ENCODE measurements at places on chromosomes 12 and 14.

GRCh38 chr12:115451151-115451779 lies 767.3 kb upstream of the TBX3 start:
- DNase-seq = no peak

GRCh38 chr14:50734950-50735695 lies 67.0 kb upstream of the SAV1 start:
- no peak for DNase-seq

GRCh38 chr12:40033242-40033630 lies 72.6 kb downstream of the SLC2A13 start:
- DNase-seq = no peak

DNA sequence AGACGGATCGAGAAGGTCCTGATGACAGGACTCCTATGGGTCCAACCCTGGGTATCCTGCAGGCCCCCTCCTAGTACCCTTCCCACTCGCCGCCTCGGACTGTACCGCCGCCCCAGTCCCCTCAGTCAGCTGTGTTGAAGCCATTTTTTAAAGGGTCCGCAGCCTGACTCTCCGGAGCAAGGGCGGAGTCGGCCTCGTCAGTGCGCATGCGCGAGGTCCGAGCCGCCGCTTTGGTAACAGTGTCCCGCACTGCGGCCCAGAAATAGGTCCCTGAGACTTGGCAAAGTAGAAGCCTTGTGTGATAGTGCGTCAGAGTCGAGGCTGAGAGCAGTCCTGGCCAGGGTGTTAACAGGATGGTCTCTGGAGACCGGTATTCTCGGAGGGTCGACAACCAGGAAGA lies 769.0 kb upstream of the ALG10B start:
- DNase-seq = no peak

DNA sequence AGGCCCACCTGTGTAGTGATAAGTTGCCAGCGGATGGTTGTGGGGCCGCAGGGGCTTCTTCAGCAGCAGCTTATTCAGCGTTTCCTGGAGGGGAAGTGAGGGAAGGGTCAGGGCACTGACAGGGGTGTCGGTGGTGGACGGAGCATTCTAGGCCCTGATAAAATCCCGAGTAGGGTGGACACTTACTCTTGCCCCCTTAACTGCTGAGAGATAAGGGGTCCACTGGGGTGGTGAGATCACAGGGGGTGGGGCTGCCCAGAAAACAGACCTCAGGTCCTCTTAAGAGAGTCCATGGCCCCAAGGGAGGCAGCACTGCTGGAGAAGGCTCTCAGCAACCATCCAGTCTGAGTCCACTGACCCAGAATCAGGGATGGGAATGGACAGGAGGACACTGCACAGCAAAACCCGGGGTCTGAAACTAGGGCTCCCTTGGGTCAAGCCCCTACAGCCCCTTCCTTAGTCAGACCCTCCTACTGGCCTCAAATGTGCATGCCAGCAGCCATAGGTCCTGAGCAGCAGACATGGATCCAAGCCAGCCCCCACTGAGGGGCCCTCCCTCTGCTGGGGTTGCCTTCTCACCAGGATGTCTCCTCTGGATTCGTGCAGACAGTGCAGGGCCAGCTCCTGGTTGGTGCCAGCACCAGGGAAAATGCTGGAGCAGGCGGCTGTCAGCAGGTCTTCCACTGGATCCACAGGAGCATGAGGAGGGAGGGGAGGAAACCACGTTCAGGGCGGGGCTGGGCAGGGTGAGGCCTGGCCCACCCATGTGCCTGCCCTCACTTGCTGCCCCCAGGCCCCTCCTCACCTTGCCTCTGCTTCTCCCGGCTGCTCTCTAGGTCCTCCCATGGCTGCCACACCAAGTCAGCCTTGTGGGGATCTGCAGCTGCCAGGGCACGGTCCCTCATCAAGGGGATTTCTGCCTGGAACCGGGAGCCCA lies 12.1 kb upstream of the PNMA1 start:
- no peak for DNase-seq

DNA sequence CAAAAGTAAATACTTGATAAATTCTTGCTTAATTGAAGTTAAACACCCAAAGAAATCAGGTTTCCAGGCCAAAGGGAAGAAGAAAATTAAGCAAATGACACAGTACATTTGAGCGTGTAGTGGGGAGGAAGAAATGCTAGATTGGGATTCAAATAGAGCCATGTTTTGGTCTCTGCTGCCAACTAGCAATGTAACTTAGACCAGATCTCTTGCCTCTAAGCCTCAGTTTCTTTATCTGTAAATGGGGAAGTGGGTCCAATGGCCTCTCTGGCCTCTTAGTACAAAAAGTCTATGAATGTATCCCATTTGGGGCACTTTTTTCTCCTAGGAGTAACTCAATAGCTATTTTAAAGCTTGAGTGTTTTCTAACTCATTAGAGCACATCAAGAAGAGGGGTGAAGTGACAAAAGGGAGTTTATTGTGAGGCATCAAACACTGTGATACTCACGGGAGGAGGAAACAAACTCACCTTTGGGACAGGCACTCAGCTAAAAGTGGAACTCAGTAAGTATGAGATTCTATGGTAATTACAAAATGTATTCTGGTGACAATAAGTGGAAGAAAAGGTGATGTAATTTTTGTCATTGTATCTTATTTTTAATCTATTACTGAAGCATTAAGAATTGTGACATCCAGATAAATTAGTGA lies 55.8 kb downstream of the DAD1 start:
- no peak for DNase-seq

- no peak for DNase-seq
These were observed 78.0 kb downstream of the CPSF2 start for GRCh38 chr14:92199763-92200162.

- DNase-seq = no peak
These were observed 51.3 kb upstream of the AMIGO2 start for GRCh38 chr12:47131011-47131410.

DNA sequence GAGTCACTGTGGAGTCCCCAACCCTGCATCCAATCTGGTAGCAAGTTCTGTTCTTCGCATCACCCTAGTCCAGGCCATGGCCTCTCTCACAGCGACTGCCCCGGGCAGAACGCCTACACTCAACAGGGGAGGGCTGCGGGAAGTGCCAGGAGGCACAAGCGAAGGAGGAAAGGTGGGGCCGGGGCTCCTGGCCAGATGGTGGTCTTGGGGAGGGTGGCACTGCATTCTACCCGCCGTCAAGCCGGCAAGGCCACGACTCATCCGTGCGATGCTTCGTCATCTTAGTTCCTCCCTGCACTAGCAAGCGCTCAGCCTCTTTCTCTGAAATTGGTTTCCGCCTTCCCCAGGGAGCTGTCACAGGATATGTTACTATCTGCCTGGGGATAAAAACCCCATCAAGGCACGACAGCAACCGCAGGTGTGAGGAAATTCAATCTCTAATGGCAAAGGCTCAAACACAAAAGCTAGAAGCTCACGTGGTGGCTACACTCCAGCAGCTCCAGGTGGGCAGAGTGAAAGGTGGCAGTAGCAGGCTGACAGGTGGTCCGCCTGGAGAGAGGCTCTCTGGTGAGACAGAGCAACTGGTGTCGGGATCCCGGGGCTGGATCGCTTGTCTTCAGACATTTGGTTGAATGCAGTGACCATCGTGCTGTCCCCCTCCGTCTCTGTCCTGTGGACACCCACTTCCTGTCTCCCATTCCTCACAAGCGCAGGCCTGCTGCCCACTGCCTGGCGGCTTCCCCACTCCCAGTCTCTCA lies 34.1 kb downstream of the ACADS start:
- no peak for DNase-seq

- no peak for DNase-seq
These were observed 209.1 kb downstream of the PAX9 start for GRCh38 chr14:36870776-36871175.

DNA sequence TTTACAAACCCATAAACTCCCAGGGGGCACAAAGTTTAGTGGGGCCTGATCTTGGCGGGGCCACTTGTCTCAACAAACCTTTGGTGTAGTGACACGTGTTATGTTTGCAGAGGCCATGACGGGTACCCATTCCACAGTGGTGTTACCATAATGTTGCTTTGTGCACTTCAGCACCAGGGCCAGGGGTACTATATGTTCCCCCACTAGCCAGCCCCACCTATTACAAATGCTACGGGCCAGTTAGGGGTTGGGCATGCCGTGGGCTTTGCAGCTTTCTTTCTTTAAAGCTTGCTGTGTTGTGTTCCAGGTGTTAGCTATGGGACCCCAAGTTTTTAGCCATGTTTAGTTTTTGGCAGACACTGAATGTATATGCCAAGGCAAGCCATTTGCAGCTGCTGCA lies 30.8 kb upstream of the G2E3 start:
- no peak for DNase-seq

- no peak for DNase-seq
These were observed 194.0 kb downstream of the DPF3 start for GRCh38 chr14:72699852-72700257.

GRCh38 chr14:68247274-68247673 lies 427.7 kb downstream of the RAD51B start:
- DNase-seq = no peak

- DNase-seq = no peak
These were observed 70.4 kb downstream of the RCOR1 start for GRCh38 chr14:102662636-102663430.

GRCh38 chr12:116882742-116883141 lies 1.5 kb upstream of the HRK start:
- no peak for DNase-seq

DNA sequence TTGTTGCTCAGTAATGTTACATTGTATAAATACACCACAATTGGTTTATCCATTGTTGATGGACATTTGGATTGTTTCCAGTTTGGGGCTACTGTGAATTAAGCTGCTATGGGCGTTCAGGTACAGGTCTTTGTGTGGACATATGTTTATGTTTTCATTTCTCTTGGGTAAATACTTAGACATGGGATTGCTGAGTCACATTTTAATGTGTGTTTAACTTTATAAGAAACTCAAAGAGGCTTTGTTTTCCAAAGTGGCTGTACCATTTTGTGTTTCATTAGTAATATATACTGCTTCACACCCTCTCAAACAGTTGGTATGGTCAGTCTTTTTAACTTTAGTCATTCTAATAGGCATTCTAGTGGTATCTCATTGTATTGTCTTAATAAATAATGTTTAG lies 225.0 kb downstream of the SPTSSA start:
- no peak for DNase-seq

DNA sequence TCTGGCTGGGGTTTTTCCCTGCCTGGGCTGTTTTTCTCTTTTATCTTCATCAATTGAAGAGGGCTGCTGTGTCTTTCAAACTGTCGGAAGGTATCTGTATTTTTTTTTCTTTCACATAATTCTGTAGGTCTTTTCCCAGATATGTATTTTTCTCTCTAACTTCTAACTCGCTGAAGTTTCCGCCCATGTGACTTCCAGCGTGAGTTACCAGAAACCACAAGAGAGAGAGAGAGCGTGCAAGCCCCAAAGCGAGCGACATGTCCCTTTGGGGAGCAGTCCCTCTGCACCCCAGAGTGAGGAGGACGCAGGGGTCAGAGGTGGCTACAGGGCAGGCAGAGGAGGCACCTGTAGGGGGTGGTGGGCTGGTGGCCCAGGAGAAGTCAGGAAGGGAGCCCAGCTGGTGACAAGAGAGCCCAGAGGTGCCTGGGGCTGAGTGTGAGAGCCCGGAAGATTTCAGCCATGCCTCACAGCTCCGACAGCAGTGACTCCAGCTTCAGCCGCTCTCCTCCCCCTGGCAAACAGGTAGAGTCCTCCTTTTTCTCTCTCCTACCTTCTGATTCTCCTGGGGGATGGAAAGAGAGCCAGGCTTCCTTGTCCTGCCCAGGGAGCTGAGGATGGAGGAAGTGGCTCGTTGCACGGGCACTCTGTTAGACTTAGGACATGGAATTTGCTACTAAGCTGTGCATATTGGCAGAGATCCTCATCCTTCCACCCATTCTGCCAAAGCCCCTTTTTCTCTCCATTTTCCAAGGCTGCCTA lies at the start of gene BATF:
Gene BATF (plus strand): TSS at position 246 of the 759 bp plus-strand sequence. CDS start 214 bp downstream, at position 460.
- peak; percentile 57 for DNase-seq

- peak; percentile 20 for DNase-seq
These were observed at the start of gene SMAGP for GRCh38 chr12:51270067-51270950. Gene SMAGP (minus strand): TSS chr12:51270415. CDS start chr12:51269278, 1,137 bp downstream.

DNA sequence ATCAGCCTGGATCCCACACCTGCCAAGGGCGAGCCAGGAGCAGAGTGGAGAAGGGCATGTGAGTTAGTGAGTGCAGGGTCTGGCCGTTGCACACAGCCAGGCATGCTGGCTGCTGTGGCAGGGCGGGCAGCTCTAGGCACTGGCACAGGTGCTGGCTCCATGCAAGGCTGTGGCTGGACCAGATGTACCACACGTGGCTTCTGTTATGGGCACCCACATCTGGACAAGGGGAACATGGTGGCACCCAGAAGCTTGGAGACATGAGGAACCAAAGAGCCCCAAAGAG lies 20.1 kb downstream of the SERPINA3 start:
- DNase-seq = no peak

GRCh38 chr12:54723379-54724256 lies 75.5 kb upstream of the DCD start:
- no peak for DNase-seq

GRCh38 chr14:97113339-97113738 lies 316.2 kb downstream of the VRK1 start:
- no peak for DNase-seq

- DNase-seq = no peak
These were observed 63.5 kb downstream of the CLMN start for GRCh38 chr14:95256002-95256775.

GRCh38 chr12:100904270-100904669 lies 109.7 kb downstream of the ANO4 start:
- no peak for DNase-seq

DNA sequence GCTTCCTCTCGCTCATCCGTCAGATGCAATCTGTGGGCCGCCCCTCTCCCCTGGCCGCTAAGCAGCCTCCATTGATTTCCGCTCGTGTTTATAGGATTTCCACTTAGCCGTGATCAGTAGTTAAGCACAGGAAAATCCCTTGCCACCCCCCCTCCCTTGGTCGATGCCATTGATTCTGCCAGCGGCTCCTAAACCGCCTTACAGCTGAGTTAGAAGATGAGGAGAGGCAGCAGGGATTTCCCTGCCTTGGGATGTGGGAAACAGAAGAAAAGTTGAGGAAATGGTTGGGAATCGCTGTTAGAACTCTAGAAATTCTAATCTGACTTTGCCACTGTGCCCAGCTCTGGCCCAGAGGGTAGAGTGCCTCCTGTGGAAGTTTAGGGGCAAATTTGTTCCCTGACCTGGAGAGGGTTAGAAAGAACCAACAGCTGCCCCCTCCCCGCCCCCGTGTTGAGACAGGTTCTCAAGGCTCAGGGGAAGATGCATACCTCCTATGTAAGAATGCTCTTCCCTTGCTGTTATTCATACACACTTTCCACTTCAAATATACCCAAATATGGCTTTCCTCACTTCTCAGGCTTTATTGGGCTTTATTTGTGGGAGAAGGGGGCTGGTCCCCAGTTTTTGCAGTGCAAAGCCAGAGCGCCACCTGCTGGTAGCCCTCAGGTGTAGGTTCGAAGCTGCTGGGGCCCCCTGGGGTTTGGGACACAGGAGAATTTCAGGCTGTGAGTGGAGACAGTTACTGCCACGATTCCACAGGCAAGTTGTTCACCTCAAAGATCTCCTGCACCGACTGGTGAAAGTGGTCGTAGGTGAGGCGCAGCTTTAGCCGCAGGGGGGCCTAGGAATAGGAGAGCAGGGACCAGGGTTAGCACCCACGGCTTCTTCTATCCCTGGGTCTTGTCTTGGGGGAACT lies 3.2 kb downstream of the THTPA start:
- DNase-seq = peak; percentile 58

- no peak for DNase-seq
These were observed 117.2 kb upstream of the FZD10 start for GRCh38 chr12:130044991-130045621.

GRCh38 chr14:90398841-90399540 lies 2.2 kb downstream of the CALM1 start:
- DNase-seq = no peak

- DNase-seq = no peak
These were observed 2.4 kb downstream of the EMP1 start for GRCh38 chr12:13198876-13199275.

- DNase-seq = no peak
These were observed 133.9 kb upstream of the SCAF11 start for GRCh38 chr12:46124132-46124847.

GRCh38 chr14:81447021-81447764 lies 47.1 kb upstream of the STON2 start:
- DNase-seq = no peak

All from stimulated activated CD4-positive, alpha-beta T cell treated with anti-CD3 and anti-CD28 coated beads, Interleukin-1b, Interleukin-23, amount 100 ng/mL, for 4 hours (primary cell).